ENCODE measurements at places on chromosomes 12 and 14. TPM values are rescaled to one million over a fixed set of nuclear protein-coding genes. Genes with fewer than 3 reads are reported as not detected.

DNA sequence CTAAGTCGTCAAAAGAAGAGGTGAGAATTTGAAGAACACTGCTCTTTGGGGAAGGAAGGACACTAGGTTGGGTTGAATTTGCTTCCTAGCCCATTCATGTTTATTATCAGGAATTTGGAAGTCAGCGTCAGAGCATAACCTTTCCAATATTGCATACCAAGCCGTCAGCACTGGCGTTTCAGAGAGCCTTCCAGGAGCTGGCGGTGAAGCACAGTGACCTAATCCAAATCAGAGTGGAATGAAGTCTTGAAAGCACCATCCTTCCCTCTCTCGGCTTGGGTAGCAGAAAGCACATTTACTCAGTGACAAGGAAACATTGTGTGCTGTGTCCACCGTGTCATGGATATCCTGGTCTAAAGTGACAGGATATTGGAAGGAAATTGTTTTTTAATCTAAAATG lies 240.3 kb upstream of the PELI2 start:
- DNase-seq: no peak

DNA sequence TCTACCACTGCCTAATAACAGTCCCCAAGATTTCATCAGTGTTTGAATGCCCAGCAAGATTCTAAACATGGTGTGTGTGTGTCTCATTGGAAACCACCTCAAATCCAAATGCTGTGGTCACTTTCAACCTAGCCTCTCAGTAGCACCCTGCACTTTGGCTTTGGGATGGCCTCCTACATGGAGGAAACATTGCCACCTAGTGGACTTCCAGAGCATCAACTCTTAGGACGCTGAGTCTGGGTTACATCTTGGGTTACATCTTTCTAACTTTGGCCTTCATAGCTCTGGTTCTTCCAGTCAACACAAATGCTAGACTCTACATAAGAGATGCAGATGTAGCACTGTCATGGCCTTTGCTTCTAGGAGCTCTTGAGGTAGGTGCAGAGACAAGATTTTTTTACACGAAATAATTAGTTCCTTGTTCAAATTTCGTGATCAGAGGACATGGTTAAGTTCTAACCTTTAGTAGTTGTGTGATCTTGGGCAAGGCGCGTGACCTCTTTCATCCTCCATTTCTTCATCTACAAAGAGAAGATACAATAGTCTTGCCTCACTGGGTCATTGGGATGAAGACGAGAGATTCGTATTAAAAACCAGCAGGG lies 113.5 kb upstream of the VASH1 start:
- DNase-seq: peak; percentile 50

GRCh38 chr14:35405304-35405996 lies 901 bp upstream of the NFKBIA start:
- no peak for DNase-seq

GRCh38 chr14:68758301-68758700 lies 34.6 kb downstream of the ZFP36L1 start:
- no peak for DNase-seq

DNA sequence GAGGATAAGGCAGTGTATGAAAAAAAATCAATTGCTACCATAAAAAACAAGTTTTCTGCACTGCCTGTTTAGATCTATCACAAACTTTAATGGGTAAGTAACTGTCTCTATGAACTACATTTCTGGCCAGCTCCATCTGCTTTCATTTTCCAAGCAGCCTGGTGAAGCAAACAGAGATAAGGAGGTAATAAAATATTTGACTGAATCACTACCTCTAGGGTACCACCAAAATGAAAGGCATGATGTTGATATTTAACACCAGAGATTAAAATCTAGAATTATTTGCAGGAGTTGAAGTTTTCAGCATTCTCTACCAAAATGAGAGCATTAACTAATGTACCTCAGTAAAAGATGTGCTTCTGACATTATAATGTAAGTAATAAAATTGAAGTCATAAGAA lies 863.5 kb upstream of the MGAT4C start:
- no peak for DNase-seq

Gene SERPINA5
- not detected for total RNA-seq
